Activated CD4-positive, alpha-beta memory T cell treated with anti-CD3 and anti-CD28 coated beads for 36 hours (primary cell): ENCODE measurements at places on chromosomes 1 and 21.

GRCh38 chr1:7515175-7515574 lies 255.9 kb upstream of the VAMP3 start:
- no peaks in the 10 kb centered on the region for H3K4me1 ChIP-seq
- DNase-seq: no peak

DNA sequence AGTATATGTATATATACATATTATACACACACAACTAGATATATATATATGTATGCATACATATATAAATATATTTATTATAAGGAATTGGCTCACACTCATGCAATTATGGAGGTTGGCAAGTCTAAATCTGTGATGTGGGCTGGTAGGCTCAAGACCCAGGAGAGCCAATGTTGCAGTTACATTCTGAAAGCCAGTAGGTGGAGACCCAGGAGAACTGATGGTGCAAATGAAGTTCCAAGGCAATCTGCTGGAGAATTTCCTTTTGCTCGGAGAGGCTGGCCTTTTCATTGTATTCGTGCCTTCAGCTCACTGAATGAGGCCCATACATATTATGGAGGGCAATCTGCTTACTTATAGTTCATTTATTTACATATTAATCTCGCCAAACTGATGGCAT lies 9.4 kb downstream of the IVL start:
- DNase-seq: no peak
- H3K27ac ChIP-seq: no peak overlapping the region
- no peak overlapping the region for H3K4me3 ChIP-seq
- no peaks in the 10 kb centered on the region for H3K36me3 ChIP-seq

- peaks cover 5% of the 10 kb centered on the region for H3K36me3 ChIP-seq
- H3K27me3 ChIP-seq: peaks cover 2% of the 10 kb centered on the region
- H3K27ac ChIP-seq: peak overlapping the region; percentile 89
- no peak overlapping the region for H3K4me3 ChIP-seq
- no peak for DNase-seq
These were observed 39.2 kb upstream of the RUNX1 start for GRCh38 chr21:35088319-35088771.

GRCh38 chr1:48691429-48692001 lies 85.2 kb downstream of the BEND5 start:
- no peak overlapping the region for H3K27ac ChIP-seq
- DNase-seq: no peak
- H3K4me3 ChIP-seq: no peak overlapping the region
- no peaks in the 10 kb centered on the region for H3K36me3 ChIP-seq
- no peaks in the 10 kb centered on the region for H3K4me1 ChIP-seq

- H3K4me3 ChIP-seq: no peak overlapping the region
- H3K27ac ChIP-seq: no peak overlapping the region
- peaks cover 72% of the 10 kb centered on the region for H3K4me1 ChIP-seq
- H3K27me3 ChIP-seq: peaks cover 3% of the 10 kb centered on the region
These were observed 3.0 kb downstream of the PAXBP1 start for GRCh38 chr21:32768530-32768929.

DNA sequence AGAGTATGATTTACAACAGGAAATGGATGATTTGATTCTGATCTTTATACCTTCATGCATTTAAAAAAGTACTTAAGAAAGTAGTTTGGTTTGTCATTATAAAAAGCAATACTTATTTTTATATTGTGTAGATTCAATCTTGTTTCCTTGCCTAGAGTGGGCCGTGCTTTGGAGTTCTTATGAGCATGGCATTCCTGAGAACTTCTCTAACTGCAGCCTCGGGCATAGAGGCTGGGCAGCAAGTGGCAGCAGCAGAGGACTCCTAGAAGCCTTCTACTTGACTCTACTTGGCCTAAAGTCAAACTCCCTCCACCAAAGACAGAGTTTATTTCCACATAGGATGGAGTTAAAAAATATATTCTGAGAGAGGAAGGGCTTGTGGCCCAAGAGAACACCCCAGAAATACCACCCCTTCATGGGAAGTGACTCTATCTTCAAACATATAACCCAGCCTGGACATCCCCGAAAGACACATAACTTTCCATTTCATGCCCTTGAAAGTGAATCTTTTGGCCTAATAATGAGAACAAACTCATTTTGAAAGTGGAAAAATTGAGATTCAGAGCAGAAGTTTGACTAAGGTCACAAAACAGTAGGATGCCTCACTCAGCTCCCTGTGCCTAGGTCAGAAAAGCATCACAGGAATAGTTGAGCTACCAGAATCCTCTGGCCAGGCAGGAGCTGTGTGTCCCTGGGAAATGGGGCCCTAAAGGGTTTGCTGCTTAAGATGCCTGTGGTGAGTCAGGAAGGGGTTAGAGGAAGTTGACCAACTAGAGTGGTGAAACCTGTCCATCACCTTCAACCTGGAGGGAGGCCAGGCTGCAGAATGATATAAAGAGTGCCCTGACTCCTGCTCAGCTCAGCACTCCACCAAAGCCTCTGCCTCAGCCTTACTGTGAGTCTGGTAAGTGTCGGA lies at the start of gene IVL:
Gene IVL (plus strand): TSS at position 861 of the 916 bp plus-strand sequence. CDS start 1,252 bp downstream, outside the sequence.
- H3K36me3 ChIP-seq: no peaks in the 10 kb centered on the region
- H3K27ac ChIP-seq: no peak within 1 kb of the TSS
- H3K27me3 ChIP-seq: peaks cover 42% of the 10 kb centered on the region
- no peak within 1 kb of the TSS for H3K4me3 ChIP-seq

DNA sequence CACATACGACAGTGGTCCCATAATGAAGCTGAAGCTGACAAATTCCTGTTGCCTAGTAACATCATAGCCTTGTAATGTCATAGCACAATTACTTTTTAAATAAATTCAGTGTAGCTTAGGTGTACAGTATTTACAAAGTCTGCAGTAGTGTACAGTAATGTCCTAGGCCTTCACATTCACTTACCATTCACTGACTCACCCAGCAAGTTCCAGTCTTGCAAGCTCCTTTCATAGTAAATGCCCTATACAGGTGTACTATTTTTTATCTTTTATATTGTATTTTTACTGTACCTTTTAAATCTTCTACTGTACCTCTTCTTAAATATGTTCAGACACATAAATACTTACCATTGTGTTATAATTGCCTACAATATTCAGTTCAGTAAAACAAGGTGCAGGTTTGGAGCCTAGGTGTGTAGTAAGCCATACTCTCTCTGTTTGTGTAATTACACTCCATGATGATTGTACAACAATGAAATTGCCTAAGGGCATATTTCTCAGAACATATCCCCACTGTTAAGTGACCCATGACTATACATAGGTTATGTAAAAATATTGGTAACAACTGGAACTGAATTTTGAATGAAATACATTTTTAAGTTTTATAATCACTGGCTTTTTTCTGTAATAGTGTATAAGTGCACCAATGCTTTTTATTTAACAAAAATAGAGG lies 33.5 kb upstream of the ADAM30 start:
- no peak for DNase-seq
- peaks cover 47% of the 10 kb centered on the region for H3K36me3 ChIP-seq
- H3K27ac ChIP-seq: no peak overlapping the region
- H3K27me3 ChIP-seq: no peaks in the 10 kb centered on the region
- no peaks in the 10 kb centered on the region for H3K4me1 ChIP-seq
- no peak overlapping the region for H3K4me3 ChIP-seq
